ENCODE measurements at places on chromosomes 6 and 20. TPM values are rescaled to one million over a fixed set of nuclear protein-coding genes. Genes with fewer than 3 reads are reported as not detected.
A peak's percentile ranks its signal among the peaks of the same experiment; 100 is the strongest.

DNA sequence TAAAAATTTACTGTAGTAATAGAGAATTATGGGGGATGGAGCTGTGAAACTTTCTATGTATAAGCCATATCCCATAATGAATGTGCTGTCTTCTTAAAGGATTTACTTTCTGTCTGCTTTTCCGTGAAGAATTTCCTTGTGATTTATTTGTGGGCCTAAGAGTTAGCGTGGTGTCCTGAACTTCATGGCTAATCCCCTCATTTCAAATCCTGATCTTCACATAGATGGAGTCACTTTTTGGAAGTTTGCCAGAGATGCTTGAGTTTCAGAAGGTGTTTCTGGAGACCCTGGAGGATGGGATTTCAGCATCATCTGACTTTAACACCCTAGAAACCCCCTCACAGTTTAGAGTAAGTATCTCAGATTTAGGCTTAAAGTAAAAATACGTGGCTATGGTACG, 19.4 kb upstream of the CLDN20 start:
- no peaks in the 10 kb centered on the region for H3K36me3 ChIP-seq
- H3K4me3 ChIP-seq = no peak overlapping the region
- no peaks in the 10 kb centered on the region for H3K27me3 ChIP-seq
- no peak for DNase-seq

GRCh38 chr6:29142309-29142708, 28.4 kb upstream of the OR2J2 start:
- H3K4me3 ChIP-seq = no peak overlapping the region
- no peak for DNase-seq
- H3K4me1 ChIP-seq = no peaks in the 10 kb centered on the region
- H3K27ac ChIP-seq = no peak overlapping the region

GRCh38 chr6:138691595-138692057, 81.9 kb upstream of the CCDC28A start:
- no peaks in the 10 kb centered on the region for H3K36me3 ChIP-seq
- no peak overlapping the region for H3K27ac ChIP-seq
- no peaks in the 10 kb centered on the region for H3K27me3 ChIP-seq
- peaks cover 3% of the 10 kb centered on the region for H3K4me1 ChIP-seq

GRCh38 chr6:6910734-6911295, 196.9 kb upstream of the RREB1 start:
- H3K27ac ChIP-seq = no peak overlapping the region
- no peak overlapping the region for H3K4me3 ChIP-seq
- no peaks in the 10 kb centered on the region for H3K36me3 ChIP-seq
- H3K27me3 ChIP-seq = no peaks in the 10 kb centered on the region
- no peak for DNase-seq

GRCh38 chr6:37134396-37135191, 35.4 kb upstream of the PIM1 start:
- peak; percentile 47 for DNase-seq
- no peaks in the 10 kb centered on the region for H3K36me3 ChIP-seq
- no peak overlapping the region for H3K27ac ChIP-seq
- H3K4me3 ChIP-seq = no peak overlapping the region
- peaks cover 23% of the 10 kb centered on the region for H3K4me1 ChIP-seq

DNA sequence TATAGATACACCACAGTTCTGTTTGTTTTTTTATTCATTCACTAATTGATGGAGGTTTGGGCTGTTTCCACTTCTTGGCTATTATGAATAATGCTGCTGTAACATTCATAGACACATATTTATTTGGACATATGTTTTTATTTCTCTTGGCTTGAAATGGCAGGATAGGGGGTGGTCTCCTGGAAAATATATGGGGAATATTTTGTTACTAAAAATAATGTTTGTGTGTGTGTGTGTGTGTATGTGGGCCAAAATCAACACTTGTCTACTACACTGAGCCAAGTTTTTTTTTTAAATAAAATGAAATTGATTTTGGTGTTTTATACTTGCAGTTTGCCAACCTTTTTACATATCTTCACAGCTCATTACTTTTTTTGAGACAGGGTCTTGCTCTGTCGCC, 264.4 kb upstream of the SULF2 start:
- DNase-seq = peak; percentile 72
- no peak overlapping the region for H3K4me3 ChIP-seq
- peaks cover 8% of the 10 kb centered on the region for H3K27me3 ChIP-seq
- H3K27ac ChIP-seq = no peak overlapping the region
- H3K36me3 ChIP-seq = no peaks in the 10 kb centered on the region

DNA sequence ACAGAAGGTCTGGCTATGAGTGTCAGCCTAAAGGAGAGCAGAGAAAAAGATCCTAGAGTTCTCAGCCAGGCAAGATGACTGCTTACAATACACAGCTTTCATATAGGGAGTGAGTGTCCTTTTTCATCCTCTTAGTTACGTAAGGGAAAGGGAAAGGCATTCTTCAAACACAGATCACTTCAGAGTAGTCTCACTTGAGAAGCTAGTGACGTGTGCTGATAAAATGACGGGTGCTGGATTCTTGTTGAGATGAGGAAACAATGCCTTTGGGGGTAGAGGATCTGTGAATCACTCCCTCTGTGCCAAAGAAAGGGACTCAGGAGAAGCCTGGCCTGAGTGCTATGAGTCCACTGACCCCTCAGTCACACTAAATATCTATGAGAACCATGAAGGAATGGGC, 117.3 kb downstream of the QRSL1 start:
- no peaks in the 10 kb centered on the region for H3K36me3 ChIP-seq
- DNase-seq = peak; percentile 32
- H3K27me3 ChIP-seq = no peaks in the 10 kb centered on the region
- peaks cover 7% of the 10 kb centered on the region for H3K4me1 ChIP-seq

DNA sequence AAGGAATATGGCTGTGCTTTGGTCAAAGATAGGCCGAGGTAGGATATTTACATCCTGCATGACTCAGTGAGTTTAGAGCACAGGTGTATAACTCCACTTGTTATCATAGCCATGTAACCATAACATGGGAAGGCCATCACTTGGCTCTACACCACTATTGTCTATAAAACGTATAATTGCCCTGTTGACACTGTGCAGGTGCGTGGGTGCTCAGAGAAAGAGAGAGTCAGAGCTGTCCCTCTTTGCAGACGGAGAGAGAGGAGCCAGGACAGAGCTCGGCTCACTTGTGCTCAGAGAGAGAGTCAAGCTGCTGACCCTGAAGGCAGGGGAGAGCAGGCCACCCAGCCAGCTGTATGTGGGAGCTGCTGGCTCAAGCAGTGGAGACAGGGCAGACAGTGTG, 46.0 kb downstream of the OR2B6 start:
- H3K27me3 ChIP-seq = peaks cover 2% of the 10 kb centered on the region
- H3K4me1 ChIP-seq = no peaks in the 10 kb centered on the region
- H3K27ac ChIP-seq = no peak overlapping the region
- DNase-seq = no peak

DNA sequence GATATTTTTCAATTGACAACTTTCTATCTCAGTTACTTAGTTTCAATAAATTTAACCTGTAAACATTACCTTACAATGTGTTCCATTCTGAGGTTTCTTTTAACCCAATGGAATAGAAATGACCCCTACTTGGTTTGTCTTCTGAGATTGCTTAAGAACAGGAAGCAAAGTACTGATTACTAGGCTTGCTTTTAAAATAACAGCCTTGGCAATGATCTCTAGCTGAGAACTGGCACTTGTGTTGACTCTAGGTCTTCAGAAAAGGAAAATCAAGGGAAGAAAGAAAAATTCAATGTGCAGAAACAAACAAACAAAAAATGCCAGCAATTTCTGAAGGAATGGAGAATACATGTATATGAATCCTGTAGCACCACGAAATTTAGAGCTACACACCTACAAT, 66.1 kb downstream of the SYNE1 start:
- H3K27ac ChIP-seq = no peak overlapping the region
- no peak for DNase-seq
- no peaks in the 10 kb centered on the region for H3K36me3 ChIP-seq
- no peak overlapping the region for H3K4me3 ChIP-seq
- peaks cover 2% of the 10 kb centered on the region for H3K4me1 ChIP-seq
- no peaks in the 10 kb centered on the region for H3K27me3 ChIP-seq

GJA10 gene
- total RNA-seq = not detected

BPIFB2 gene
- 2.3 TPM for total RNA-seq

BPI gene
- total RNA-seq = 1.8 TPM

TNFRSF21 gene
- 36.6 TPM for total RNA-seq

All from lung (tissue), 17 donors.